ENCODE measurements at places on chromosomes 12 and 14.

- peak; percentile 23 for DNase-seq
These were observed 137.6 kb upstream of the SSTR1 start for GRCh38 chr14:38070061-38070588.

DNA sequence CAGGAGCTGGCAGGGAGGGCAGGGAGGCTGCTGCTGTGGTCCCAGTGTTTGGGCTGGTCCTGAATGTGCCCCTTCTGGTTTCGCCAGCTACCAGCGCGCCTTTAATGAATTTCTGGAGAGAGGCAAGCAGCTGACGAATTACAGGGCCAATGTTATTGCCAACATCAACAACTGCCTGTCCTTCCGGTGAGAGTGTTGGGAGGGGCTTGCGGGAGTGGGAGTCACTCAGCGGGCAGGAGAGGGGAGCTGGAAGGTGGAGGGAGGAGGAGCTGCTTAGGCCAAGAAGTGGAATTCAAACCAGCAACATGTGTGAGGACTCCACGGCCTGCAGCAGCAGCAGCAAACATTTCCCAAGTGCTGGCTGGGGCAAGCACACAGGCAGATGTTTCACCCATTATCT is 7.7 kb downstream of the TNFAIP2 start:
- DNase-seq: no peak

DNA sequence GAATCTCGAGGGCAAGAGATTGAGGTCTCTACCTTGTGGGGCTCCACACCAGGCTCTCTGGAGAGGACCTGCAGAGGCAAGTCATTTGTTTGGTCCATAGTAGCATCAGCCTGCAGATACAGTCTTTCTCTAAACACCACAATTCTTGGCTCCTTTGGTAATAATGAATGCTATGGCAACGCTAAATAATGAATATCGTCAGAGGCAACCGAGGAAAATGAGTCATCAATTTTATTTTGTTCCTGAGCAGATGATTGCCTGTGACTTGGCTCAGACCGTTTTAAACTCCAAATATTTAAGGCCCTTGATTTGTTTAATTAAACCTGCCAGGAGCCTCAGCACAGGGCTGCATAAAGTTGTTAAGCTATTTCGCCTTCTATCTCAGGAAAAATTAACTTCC is 924.1 kb upstream of the TMEM132C start:
- no peak for DNase-seq

DNA sequence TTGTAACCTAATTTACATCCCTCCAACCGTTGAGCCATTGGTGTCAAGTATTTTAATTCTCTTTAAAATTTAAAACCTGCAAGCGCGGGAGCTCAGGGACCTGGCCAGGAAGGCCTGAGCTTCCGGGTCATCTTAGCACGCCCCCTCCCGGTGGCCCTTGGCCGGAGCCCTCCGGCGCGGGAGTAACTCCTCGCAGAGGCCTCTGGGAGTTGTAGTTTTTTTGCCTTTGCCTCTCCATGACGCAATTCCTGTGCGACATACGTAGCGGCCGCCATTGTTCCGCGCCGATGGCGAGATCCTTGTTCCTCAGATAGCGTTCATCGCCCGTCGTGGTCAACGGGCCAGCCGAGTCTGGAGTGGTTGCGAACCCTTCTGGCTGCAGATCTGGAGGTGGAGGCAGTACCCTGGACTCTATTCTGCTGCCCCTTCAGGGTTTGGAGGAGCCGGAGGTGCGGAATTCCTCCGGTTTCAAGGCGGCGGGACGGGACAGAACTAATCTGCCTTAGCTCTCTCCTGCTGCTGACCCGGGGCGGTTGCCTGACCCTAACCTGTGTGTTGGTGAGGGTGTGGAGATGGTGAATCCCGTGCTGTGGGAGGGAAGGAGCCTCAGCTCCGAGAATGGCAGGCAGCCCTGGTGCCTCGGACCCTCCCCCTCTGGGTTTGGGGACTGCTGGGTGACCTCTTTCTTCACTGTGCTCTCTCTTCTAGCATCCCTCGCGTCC is at the start of gene ZNF268:
Gene ZNF268 (plus strand): TSS at position 258 of the 722 bp plus-strand sequence. CDS start 503 bp downstream, outside the sequence.
- DNase-seq: peak; percentile 93

GRCh38 chr14:66099931-66100330 is 386.2 kb upstream of the CCDC196 start:
- peak; percentile 76 for DNase-seq

GRCh38 chr12:2032506-2032905 is 20.3 kb upstream of the CACNA1C start:
- DNase-seq: no peak

DNA sequence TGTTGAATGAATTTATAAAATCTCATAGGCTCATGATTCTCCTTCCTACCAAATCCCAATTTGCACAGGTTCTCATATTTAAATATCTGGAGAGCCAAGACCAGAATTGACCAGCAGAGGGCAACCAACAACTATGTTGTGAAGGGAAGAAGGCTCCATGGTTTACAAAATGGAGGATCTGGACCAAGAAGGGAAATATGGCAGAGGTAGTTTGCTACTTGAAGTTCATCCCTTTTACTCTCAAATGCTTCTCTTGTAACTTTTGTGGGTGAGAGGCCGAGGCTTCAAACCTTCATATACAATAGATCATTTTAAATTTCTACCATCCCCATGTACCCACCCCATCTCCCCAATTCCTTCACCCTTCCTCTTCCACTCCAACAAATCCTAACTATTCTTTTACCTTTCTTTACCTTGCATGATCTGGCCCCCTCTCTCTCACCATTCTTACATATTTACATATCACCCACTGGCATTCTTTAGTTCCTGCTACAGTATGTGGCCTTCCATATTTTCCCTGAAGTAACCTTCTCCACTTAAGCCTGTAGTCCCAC is 3.8 kb upstream of the SMARCC2 start:
- DNase-seq: peak; percentile 86

GRCh38 chr12:132244724-132245295 is 84.6 kb downstream of the GALNT9 start:
- DNase-seq: no peak

- no peak for DNase-seq
These were observed 19.6 kb upstream of the TRAF3 start for GRCh38 chr14:102757646-102758045.

DNA sequence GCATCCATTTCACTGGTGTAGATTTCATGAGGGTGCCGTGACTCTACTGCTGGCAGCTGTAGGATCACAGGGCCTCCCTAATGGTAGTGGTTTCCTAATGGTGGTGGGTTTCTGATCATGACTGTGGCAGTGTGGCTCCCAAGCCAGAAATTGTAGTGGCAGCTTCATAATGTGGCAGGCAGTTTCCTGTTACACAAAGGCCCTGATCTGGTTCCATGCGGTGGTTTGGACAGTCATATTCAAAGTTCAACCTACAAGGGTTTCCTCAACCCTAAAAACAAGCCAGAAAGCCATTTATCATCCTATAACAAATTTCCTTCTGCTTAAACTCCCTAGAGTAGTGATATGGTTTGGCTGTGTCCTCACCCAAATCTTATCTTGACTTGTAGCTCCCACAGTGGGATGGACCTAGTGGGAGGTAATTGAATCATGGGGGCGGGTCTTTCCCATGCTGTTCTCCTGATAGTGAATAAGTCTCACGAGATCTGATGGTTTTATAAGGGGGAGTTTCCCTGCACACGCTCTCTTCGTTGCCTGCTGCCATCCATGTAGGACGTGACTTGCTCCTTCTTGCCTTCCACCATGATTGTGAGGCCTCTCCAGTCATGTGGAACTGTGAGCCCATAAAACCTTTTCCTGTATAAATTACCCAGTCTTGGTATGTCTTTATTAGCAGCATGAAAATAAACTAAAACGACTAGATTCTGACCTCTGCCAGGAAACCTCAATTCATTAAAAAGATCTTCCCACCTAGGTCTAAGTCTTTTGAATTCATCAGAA is 257.1 kb downstream of the EFCAB11 start:
- DNase-seq: no peak

- DNase-seq: no peak
These were observed 1.4 kb upstream of the RNF10 start for GRCh38 chr12:120532701-120533238.

DNA sequence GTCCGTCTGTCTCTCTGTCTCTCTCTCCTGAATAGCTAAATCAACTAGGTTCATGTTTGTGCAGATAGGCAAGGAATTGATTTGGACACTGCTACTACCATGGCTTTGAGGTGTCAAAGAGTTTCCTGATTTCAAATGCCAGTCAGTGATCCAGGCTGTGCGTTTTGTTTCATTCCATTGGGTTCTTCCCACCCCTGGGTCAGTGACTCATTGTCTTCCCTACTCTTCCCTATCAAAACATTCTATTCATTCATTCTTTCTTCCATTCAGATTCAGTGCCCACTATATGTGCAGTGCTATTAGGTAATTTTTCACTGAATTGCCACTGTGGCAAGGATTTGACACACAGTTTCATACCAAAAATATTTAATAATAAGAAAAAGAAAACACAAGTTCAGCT is 50.4 kb downstream of the RPH3A start:
- no peak for DNase-seq

- no peak for DNase-seq
These were observed 129.4 kb upstream of the CLEC14A start for GRCh38 chr14:38385343-38385742.

DNA sequence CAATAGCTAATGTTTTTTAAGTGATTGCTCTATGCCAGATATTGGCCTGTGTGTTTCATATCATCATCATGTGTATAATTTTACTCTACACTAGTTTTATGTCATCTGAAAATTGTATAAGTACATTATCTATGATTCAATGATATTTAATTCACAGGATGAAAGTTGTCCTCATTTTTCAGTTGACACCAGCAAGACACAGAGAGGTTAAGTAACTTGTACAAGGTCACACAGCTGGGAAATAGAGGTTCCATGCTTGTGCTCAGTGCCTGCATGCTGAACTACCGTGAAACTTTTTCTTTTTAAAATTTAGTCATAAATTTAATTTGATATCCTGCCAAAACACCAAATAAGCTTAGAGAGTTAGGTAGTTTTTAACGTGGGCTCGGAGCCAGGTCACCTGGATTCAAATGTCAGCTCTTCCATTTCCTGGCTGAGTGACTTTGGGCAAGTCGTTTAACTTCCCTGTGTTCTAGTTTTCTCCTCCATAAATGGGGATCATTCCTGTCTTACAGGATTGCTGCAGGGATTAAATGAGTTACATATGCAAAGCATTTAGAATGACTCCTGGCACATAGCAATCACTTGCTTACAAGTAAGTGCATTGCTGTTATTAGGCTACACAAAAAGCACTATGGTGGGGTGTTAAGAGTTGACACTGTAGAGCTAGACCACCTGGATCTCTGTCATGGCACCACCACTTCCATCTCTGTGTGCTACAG is 183.9 kb downstream of the ETV6 start:
- DNase-seq: no peak

GRCh38 chr14:59269466-59269865 is 81.0 kb downstream of the DAAM1 start:
- no peak for DNase-seq

GRCh38 chr14:31038521-31039166 is 12.5 kb upstream of the STRN3 start:
- no peak for DNase-seq

DNA sequence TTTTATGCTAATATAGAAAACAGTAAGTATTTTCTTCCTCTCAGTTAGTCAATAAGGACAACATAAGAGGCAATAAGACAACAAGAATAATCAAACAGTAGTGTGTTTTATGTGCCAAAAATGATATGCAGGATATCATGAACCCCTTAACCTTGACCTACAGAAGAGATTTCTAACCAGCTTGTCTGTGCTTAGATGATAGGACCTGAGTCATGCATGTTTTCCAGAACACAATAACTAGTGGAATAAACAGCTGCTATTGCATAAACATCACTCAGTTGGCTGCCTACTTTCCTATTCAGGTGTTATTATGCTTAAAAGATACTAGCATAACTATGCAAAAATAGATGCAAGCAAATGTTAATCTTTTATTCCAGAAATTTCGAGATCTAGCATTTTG is 282.5 kb downstream of the PRKD1 start:
- no peak for DNase-seq

- DNase-seq: no peak
These were observed 43.5 kb downstream of the IPO8 start for GRCh38 chr12:30652034-30652696.

DNA sequence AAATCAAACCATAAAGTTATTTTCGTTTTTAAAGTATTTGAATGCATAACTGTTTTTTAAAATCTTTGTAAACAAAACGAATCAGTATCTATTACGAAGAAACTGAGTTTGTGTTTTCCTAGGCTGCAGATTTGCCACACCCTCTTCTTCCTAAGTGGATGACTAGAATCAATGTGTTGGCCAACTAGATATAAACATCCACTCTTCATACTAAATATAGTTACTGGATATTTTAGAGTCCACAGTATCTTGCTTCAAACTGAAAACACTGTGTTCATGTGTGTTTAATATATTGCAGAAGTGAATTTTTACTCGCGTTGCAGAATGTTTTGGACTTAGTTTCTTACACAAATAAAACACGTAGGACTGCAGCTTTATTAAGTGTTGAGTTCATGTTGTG is 63.2 kb downstream of the KLHL28 start:
- DNase-seq: no peak

GRCh38 chr12:11652351-11653040 is 3.0 kb downstream of the ETV6 start:
- peak; percentile 60 for DNase-seq

DNA sequence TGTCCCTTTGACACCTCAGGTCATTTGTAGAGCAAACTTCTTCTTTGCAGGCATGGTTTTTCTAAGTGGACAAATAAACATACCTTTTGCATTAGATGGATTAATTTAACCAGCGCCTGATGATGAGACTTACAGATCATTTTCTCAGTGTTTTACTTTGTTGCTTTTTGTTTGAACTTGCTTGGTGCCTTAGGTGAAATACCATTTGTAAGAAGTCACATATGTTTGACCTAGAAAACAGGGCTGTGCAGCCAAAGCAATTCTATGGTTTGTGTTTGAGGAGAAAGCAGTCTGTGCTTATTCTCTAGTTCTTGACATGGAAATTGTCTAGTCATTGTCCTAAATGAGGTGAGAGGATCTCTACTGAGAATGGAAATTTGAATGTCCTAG is 111.1 kb downstream of the DIP2B start:
- no peak for DNase-seq

DNA sequence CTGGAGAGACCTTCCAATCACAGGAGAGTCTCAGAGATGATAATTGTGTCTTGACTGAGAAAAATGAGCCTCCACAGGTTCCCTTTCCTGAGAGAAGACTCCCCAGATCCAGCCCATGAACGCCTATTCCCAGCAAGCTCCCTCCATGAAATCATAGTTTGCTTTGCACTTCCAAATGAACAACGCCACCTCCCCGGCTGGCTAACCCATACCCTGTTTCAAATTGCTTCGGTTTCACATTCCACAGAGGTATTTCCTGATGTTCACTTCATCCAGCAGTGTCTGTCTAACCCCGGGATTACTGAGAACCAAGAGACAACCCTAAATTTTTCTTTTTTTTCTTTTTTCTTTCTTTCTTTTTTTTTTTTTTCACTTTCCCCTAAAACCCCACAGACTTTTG is 124.1 kb upstream of the RFLNA start:
- DNase-seq: no peak

GRCh38 chr14:59698793-59699192 is 122.2 kb upstream of the CCDC175 start:
- no peak for DNase-seq

GRCh38 chr14:36942522-36943245 is 229.7 kb downstream of the SLC25A21 start:
- DNase-seq: no peak
